ENCODE measurements at places on chromosomes 11 and 22.

- DNase-seq: no peak
Observed at GRCh38 chr11:13228572-13228971, 49.0 kb upstream of the BMAL1 start.

DNA sequence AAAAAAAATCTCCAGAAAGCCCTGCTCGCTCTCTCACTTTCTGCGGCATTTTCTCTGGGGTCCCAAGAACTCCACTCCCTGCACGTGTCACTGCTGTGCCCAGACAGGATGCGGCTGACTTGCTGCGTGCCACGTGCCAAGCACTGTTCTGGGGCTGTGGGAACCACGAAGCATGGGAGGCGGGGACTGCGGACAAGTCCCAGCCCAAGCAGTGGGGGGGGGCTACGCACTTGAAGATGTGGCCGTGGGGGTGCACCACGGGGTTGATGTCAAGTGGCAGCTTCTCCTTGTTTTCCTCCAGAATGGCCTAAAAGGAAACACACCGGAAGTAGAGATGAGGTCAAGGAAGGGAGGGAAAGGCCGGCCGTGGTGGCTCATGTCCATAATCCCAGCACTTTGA is 10.8 kb downstream of the TTLL12 start:
- DNase-seq: no peak

- DNase-seq: no peak
Observed at GRCh38 chr22:42419243-42419881, 12.8 kb downstream of the NFAM1 start.

- peak; percentile 63 for DNase-seq
Observed at GRCh38 chr11:107770551-107770951, 58.7 kb upstream of the SLN start.

- no peak for DNase-seq
Observed at GRCh38 chr22:37484480-37485394, 1.4 kb downstream of the MFNG start.

- DNase-seq: no peak
Observed at GRCh38 chr11:95727620-95728019, 62.0 kb downstream of the FAM76B start.

- peak; percentile 51 for DNase-seq
Observed at GRCh38 chr11:29312812-29313211, 704.0 kb downstream of the KCNA4 start.

DNA sequence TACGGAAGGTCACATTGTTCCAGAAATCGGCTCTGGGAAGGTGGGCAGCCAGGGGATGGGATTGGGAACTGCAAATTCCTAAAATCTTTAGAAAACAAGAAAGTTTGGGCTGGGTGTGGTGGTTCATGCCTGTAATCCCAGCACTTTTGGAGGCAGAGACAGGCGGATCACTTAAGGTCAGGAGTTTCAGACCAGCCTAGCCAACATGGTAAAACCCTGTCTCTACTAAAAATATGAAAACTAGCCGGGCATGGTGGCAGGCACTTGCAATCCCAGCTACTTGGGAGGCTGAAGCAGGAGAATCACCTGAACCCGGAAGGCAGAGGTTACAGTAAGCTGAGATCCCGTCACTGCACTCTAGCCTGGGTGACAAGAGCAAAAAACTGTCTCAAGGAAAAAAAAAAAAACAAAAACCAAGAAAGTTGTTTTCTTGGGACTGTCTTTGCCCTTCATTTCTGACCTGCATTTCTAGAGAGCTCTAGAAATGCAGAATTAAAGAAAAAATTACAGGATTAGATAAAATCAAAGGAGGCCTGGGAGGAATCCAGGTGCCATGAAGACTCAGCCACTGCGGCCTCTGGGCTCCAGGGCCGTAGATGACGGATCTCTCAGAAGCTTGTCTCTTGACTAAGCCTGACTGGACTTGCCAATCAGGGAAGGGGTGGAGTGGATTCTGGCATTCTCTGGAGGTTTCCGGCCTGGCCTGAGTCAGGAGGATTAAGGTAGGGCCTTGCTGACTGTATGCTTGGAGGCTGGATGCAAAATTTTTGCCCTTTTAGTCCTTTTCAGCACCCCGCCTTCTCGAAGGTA is 5.3 kb upstream of the MALAT1 start:
- DNase-seq: peak; percentile 98

DNA sequence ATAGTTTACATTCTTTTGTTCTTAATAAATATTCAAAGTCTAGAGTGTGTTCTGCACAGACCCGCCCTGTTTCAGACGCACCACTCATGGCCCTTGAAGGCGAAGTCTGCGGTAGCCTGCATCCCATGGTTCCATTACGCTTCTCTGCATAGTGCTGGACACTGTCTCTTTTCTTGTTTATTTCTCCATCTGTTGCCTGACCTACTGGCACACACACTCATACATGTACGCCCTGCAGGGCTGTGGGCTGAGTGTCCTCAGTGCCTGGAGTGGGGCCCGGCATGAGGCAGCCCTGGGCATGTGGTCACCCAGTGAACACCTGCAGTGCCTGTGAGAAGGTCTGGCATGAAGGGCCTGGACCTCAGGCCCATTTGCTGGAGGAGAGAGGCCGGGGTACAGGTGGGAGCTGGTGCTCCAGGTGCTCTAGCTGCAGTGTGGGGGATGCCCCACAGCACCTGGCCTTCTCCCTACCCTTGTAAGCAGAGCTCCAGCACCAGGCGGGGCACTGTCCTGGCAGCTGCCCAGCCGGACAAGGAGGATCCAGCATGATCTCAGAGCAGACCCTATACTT is 404.1 kb downstream of the TBC1D22A start:
- no peak for DNase-seq

- DNase-seq: no peak
Observed at GRCh38 chr11:118109231-118109630, 22.5 kb upstream of the SMIM35 start.

DNA sequence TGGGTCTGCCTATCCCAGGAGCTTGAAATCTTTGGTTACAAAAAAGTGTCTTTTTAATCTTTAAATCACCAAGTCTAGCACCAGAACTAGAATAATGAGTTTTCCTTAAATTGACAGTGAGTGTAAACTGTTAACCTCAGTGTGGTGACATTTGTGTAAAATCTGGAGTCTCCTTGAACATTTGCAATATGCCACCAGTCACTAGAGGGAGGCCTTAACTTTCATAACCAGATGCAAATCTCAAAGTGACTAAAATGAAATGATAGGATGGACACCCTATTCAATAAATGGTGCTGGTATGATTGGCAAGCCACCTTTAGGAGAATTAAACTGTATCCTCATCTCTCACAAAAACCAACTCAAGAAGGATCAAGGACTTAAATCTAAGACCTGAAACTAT is 8.3 kb upstream of the SCGB1D2 start:
- no peak for DNase-seq

DNA sequence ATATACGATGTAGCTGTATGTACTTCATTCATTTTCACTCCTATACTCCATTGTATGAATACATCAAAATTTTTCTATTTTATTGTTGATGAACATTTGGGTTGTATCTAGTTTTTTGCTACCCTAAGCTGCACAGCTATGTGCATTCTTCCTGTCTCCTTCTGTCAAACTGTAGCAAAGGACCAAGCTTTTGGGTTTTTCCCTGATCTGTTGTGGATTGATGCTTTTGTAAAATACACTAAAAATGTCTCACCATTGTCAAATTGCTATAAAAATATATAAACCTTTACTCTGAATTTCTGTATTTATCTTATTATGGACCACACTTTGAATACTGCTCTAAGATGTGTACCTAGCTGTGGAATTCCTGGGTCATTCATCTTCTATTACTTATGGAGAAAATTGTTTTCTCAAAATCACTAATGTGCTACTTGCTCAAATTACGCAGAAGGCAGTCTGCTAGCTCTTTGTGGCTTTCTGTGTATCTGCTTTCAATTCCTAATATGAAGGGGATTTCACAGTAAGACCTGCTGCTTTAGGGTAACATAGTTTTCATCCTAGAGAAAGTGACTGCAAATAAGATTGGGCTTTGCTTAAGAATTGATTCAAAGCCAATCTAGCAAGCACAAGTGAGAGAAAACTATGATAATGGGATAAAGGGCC is 123.4 kb downstream of the CYP2R1 start:
- DNase-seq: no peak

- peak; percentile 97 for DNase-seq
Observed at GRCh38 chr11:65911682-65912568, 6.9 kb downstream of the C11orf68 start.

DNA sequence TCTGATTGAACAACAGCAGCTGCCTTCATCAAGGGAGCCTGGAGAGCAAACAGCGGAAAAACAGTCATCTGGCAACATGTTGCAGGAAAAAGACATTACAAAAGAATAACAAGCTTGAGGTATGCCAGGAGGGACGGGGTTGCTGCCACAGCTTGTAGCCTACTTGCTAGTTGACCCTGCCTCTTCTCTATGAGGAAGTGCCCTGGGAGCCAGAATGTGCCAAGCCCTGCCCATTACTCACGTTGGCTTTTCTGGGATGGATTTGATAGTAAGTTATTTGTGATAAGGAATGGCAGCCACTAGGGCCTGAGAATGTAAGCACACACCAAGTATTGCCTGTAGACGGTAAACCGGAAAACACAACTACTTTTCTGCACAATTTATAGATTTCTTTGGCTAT is 113.5 kb upstream of the KIRREL3 start:
- DNase-seq: no peak

- peak; percentile 41 for DNase-seq
Observed at GRCh38 chr11:57787920-57788702, 26.5 kb downstream of the CTNND1 start.

GRCh38 chr22:43110927-43111623 is 525 bp downstream of the BIK start:
- DNase-seq: no peak

- peak; percentile 9 for DNase-seq
Observed at GRCh38 chr11:16790486-16791190, 52.2 kb downstream of the C11orf58 start.

DNA sequence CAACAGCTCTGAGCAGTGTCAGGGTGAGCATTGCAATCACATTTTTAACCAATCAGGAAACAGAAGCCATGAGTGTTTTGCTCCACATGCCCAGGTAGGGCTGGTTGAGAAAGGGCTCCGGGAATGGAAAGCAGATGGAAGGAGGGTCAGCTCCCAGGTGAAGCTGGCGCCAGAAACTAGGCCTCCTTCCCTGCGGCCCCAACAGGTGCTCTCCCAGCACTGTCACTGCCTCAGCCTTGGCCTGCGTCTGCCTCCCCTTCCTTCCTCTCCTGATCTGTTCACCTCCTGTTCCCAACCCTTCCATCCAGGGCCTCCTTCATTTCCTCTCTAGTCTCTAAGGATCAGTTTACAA is 4.6 kb upstream of the VSIG10L2 start:
- DNase-seq: no peak

DNA sequence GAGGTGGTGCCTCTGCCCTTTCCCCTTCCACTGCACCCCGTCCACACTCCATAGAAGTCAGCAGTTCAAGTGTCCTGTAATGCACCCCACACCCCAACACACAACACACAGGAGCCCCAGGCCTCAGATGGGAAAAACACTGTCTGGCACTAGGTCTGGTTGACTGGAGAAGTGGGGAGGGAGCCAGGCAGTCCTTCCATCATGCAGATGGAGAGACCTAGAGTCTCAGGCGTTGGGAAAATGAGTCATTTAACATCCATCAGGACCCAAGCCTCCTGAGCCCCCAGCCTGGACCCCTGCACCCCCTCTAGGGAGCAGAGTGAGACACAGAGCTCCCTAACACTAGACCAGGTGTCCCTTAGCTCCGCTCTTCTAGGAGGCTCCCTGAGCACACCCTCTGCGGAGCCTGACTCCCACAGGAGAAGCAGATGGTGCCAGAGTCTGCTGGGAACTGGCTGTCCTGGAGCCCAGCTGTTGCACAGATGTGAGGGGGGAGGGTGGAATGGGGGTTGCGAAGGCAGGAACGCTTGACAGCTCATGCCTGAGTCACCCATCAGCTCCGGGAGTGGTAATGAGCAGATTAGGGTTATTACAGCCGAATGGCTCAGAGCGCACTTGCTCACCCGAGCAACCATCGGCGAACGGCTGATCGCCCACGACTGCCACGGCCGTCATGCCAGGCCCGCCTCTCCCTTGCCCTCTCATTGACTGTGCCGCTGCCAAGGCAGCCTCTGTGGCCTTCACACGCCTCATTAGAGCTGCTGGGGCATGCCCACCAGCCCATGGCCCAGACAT is 22.1 kb upstream of the SYT7 start:
- peak; percentile 98 for DNase-seq

- DNase-seq: peak; percentile 94
Observed at GRCh38 chr11:86916330-86916729, 38.9 kb downstream of the FZD4 start.

DNA sequence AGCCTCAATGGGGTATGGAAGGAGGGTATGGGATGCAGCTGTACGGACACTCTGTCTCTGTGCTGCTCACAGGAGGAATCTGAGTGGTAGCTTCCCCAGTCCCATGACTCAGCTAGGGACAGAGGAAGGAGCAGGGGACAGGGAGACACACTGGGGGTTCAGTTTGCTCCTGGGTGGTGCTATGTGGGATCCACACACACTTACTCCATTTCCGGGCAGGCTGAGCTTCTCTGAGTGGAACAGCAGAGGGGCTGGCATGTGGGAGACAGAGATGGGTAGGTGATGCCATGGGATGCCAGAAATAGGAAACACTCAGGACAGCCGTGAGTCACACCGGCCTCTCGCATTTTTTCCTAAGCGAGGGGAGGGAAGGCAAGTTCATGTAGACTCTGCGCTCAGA is 59.2 kb upstream of the KIRREL3 start:
- DNase-seq: peak; percentile 58

GRCh38 chr11:8973121-8973520 is 8.9 kb upstream of the TMEM9B start:
- DNase-seq: no peak

- no peak for DNase-seq
Observed at GRCh38 chr11:101727451-101727850, 143.6 kb upstream of the TRPC6 start.

GRCh38 chr11:68903288-68904247 is at the start of the genes IGHMBP2 and MRPL21:
IGHMBP2 (plus strand) TSS chr11:68903891; CDS start chr11:68903953, 62 bp downstream.
MRPL21 (minus strand) TSS chr11:68903832; CDS start chr11:68903810, 22 bp downstream.
- DNase-seq: peak; percentile 71

GRCh38 chr11:29629286-29629685 is 387.5 kb downstream of the KCNA4 start:
- peak; percentile 90 for DNase-seq

- no peak for DNase-seq
Observed at GRCh38 chr11:36153551-36153950, 135.7 kb downstream of the COMMD9 start.

- no peak for DNase-seq
Observed at GRCh38 chr11:2569321-2569721, 124.5 kb downstream of the KCNQ1 start.

DNA sequence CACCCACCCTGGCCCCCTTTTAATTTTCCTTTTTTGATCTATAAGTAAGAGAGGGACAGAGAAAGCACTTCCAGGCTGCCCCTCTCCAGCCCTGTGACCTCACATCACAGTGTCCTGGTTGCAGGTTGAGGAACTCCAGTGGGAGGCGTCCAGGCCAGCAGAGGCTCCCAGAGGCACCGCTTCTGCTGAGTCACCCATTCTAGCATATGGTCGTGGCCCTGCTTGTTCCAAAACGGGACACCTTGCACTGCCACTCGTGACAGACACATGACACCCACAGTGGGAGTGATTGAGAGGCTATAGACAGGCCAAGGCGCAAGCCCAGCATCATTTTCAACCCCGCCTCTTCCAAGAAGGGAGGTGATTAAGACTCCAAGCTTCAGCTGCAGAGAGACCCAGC is 16.0 kb upstream of the TMPRSS4 start:
- no peak for DNase-seq

All from LHCN-M2 (cell line).